ENCODE measurements at places on chromosomes 1 and 21.

DNA sequence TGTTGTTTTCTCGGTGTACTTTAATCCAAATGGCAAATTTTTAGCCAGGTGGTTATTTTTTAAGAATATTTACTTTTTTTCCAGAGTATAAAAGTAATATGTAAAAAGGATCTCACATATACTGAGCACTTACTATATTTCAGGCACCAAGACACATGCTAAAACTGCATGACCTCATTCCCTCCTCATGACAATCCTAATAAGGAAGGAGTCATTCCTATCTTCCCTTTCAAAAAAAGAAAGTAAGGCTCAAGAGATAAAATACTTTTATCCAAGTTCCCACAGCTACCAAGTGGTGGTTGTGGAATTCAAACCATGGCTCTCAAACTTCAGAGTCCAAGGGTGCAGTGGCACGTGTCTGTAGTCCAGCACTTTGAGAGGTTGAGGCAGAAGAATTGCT, 19.4 kb downstream of the ATP2B4 start:
- no peak for DNase-seq

DNA sequence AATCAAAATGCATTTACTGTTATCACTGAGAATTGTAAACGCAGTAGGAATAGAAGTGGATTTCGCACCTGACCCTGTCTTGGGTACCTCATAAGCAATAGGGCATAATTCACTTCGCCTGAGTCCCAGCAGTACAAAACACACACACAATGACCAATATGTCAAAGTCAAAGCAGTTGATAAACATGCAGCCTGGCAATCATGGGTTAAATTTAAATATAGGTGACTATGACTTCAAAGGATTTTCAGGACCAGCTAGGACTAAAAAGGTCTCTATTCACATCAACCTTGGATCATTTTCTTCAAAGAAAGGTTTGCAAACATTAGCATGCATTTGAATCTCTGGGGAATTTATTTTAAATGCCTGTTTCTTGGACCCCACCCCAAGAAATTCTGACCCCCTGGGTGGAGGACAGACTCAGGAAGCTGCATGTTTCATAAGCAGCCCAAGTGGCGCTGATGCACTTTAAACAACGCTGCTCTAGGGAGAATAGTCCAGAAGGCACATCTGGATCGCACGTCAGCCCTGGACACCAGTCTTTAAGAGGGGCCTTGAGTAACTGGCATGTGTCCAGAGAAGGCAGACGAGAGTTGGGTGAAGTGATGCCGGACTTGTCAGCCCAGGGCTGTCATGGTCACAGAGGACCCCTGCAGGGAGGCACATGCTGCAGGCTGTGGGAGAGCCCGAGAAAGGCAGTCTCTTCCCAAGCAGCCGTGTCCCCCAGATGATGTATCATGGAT, 55.7 kb upstream of the EFHD2 start:
- DNase-seq: no peak

GRCh38 chr1:59266180-59266926, 30.5 kb upstream of the FGGY start:
- DNase-seq: no peak

DNA sequence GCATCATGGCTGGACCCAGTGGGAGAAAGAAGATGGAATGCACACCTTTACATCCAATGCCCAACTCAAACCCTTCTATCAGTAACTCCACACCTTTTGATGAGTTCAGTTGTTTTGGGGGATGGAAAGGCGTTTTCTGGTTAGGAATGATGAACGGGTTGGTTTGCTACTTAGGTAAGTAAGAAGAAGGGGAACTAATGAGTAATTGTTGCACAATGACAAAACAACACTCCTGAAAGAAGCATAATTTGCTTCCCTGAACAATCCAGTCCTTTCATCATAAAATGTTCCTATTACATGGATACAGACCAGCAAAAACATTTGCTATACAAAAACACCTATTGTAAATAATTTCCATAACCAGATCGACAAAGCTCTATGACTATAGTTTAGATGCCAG, 35.9 kb upstream of the NFIA start:
- no peak for DNase-seq

- no peak for DNase-seq
Observed at GRCh38 chr1:18746981-18747380, 112.5 kb downstream of the TAS1R2 start.

- no peak for DNase-seq
Observed at GRCh38 chr1:230077436-230078213, 10.6 kb downstream of the GALNT2 start.

DNA sequence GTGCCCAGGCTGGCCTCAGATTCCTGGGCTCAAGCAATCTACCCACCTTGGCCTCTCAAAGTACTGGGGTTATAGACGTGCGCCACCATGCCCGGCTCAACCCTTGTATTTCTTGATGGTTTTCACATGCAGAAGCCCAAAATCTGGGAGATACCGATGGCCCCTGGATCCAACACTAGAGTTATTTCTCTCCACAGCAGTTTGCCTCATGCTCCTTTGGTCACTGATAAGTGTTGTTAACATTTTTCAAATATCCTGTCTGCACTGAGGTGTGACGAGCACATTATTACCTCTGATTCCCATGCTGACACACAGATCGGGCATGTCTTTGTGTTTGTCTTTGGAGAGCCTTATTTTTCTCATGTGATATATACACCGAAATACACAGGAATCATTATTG, 107.0 kb downstream of the KIF26B start:
- DNase-seq: no peak

DNA sequence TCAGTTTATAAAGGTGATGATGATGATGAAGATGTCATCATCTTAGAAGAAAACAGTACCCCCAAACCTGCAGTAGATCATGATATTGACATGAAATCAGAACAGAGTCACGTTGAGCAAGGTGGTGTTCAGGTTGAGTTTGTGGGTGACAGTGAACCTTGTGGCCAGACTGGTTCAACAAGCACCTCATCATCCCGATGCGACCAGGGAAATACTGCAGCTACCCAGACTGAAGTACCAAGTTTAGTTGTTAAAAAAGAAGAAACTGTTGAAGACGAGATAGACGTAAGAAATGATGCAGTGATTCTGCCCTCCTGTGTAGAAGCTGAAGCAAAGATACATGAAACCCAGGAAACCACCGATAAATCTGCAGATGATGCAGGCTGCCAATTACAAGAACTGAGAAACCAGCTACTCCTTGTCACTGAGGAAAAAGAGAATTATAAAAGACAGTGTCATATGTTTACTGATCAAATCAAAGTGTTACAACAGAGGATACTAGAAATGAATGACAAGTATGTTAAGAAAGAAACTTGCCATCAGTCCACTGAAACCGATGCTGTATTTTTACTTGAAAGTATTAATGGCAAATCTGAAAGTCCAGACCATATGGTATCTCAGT, 16.0 kb upstream of the CHAF1B start:
- no peak for DNase-seq

DNA sequence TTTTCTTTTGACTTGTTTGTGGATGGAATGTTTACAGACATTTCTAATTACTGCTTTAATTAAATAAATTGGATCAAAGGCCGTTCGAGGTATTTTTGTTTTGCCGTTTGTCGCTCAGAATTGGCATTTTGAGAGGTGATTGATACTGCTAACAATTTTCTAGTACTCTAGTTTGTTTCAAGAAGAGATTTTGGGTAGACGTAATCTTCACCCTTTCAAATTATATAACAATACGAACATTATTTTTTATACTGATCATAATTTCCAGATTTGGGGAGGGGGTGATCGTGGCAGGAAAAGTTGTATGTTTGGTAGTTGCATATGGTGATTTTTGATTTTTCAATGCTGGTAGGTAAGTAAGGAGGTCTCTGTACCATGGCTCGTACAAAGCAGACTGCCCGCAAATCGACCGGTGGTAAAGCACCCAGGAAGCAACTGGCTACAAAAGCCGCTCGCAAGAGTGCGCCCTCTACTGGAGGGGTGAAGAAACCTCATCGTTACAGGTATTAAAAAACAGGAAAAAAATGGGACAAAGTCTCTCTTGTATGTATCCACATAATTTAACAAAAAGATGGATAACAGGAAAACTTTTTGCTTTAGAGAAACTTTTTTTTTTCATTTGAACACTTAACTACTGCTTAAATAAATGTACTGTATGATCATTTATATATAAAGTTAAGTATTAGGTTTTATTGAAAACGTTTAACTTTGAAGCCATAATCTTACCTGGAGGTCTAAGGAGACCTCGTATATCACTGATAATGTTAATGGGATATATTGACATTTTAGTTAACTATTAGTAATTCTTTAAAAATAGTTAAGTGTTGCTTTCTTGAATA, 1.7 kb downstream of the H3-3A start:
- peak; percentile 42 for DNase-seq

DNA sequence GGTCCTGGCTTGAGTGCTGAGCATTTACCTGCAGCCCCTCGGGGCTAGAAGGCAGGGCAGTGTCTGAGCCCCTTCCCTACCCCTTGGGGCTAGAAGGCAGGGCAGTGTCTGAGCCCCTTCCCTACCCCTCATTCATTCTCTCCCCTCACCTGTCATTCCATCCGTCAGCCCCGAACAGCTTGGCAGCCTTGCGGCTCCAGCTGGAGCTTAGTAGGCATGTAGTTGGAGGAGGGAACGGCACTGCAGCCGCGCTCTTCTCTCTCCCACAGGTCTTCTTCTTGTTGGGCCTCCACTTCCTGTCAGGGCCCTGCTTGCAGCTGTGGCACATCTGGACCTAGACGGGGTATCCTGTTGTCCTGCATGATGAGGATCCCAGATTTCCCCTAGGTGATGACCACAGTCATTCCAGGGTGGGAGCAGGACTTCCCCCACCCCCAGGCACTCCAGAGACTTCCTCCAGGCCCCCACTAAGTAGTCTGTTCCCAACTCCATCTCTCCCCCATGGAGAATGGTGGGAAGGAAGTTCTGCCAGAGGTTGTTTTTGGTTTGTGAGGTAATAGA, 22.2 kb downstream of the MAPKAPK2 start:
- no peak for DNase-seq

GRCh38 chr1:25731626-25732370, 68.2 kb upstream of the SELENON start:
- DNase-seq: no peak

- no peak for DNase-seq
Observed at GRCh38 chr21:30044447-30045064, 104.8 kb upstream of the GRIK1 start.

- DNase-seq: no peak
Observed at GRCh38 chr1:163538667-163539066, 216.9 kb downstream of the NUF2 start.

DNA sequence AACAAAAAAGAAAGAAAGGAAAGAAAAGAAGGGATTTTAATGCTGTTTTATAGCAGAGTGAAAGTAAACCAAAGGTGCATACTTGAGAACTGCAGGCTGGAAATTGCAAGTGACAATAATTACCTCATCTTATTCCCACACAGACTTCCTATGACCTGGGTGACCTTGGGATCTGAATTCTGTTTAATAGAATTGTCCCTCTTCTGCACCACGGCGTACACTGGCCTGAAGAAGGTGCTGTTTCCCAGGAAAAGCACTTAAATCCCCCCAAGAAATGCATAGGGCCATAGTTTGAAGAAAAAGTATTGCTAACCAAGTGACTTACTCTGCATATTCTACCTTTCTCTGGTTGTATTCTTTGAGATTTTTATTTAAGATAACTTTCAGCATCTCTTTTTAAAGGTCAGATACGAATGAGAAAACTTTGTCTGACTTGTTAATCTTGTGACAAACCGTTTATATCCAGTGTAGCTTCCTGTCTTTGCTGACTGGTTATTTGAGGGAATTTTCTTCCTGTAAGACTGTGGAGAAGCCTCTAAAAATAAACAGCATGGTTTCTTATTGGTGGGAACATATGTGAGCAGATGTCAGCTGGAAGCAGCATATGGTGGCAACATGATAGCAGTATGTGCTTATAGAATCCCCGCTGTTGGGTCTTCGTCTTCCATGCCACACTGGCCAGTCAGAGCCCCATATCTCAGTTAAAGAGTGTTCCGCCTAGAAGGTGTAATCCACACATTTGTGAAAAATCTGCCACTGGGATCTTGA, 16.3 kb downstream of the TGFB2 start:
- peak; percentile 60 for DNase-seq

DNA sequence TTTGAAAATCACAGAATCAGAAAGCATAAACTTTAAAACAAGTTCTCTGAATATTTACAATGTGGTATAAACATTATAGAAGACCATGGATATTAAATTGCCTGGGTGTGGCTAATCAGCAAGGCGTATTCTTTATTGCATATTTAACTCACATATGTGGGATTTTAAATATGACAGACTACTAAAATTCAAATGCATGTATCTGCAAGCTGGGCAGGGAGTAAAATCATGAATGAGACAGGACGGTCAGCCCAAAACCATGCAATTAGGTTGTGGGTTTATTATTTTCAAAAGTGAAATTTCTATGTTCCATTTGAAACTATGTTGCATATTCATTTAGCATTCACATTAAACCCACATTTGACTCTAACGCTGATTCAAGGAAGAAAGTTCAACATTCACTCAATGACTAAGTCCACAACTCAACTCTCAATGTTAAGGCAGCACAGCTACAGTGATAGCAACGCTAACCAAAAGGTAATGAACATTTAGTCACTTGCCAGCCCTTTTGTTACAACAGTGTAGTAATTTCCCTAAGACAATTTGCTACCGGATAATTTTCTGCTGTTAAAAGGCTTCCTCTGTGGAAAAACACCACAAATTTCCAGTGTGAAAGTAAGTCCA, 6.3 kb upstream of the SYNJ1 start:
- no peak for DNase-seq

DNA sequence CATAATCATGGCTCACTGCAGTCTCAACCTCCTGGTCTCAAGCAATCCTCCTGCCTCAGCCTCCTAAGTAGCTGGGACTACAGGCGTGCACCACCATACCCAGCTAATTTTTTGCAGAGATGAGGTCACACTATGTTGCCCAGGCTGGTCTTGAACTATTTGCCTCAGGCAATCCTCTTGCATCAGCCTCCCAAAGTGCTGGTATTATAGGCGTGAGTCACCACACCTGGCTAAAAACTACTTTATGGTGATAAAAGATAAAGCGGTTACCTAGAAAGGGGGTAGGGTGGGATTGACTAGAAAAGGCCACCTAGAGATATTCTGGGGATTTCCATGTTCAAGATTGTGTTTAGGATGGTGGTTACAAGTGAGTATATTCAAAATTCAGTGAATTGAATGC, 5.0 kb downstream of the TSTD1 start:
- no peak for DNase-seq

- no peak for DNase-seq
Observed at GRCh38 chr1:26290882-26291261, 11.0 kb downstream of the SH3BGRL3 start.

DNA sequence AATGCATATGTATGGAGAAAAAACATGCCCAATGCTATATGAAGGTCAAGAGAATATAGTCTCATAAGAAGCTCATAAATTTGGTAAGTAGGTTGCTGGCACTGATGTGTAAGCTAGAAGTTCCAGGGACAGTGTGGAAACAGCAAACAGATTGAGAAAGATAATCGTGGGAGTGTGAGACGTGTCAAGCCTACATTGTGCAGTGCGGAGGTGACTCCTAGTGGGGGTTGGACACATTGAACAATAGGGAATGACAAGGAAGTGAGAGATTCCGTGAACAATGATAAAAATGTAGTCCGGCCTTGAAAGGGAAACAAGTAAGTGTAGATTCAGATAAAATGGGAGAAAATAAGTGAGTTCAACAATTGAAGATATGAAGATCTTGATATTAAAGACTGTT, 788.4 kb upstream of the PRMT6 start:
- peak; percentile 26 for DNase-seq

GRCh38 chr1:178452013-178452412, 44.8 kb downstream of the CLEC20A start:
- DNase-seq: no peak

All from NCI-H1105 treated with DMSO at 0.1 percent for 48 hours (cell line).